ENCODE measurements at places on chromosomes 7 and 10.

GRCh38 chr7:52431082-52431815 lies 604.2 kb upstream of the POM121L12 start:
- no peak for DNase-seq
- no peak overlapping the region for H3K4me3 ChIP-seq
- no peaks in the 10 kb centered on the region for H3K36me3 ChIP-seq
- no peaks in the 10 kb centered on the region for H3K27me3 ChIP-seq
- no peaks in the 10 kb centered on the region for H3K4me1 ChIP-seq
- no peak overlapping the region for H3K27ac ChIP-seq

DNA sequence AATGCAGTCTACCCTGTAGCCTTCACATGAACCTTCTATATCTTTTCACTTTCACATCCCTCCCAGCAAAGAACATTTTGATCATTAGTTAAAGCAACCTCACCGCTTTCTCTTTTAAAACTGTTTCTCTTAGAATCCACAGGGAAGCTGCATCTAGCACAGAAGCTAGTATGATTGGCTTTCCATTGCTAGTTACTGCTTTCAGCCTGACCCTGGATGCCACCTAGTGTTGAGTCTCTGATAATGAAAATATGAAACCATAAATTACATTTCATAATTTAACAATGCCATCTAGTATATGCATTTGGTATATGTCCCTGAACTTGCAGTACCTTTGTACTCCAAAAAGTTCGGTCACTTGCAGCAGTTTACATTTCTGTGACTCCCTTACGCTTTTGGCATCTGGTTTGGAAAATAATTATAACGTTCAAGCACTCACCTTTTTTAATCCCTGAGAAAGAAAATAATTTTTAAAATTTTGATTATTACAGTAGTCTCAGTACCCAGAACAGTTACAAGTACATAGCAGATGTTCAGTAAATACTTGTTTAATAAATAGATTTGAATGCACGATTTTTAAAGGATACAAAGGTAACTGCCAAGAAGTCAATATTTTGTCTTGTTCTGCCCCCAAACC lies 22.7 kb downstream of the CISD1 start:
- no peak for DNase-seq
- H3K27me3 ChIP-seq = no peaks in the 10 kb centered on the region
- H3K27ac ChIP-seq = no peak overlapping the region
- peak overlapping the region; percentile 44 for H3K4me3 ChIP-seq
- H3K36me3 ChIP-seq = peaks cover 30% of the 10 kb centered on the region
- H3K4me1 ChIP-seq = peaks cover 3% of the 10 kb centered on the region

- no peaks in the 10 kb centered on the region for H3K4me1 ChIP-seq
- H3K27ac ChIP-seq = peak overlapping the region; percentile 38
- H3K4me3 ChIP-seq = peak overlapping the region; percentile 77
- peaks cover 8% of the 10 kb centered on the region for H3K27me3 ChIP-seq
- DNase-seq = no peak
- no peaks in the 10 kb centered on the region for H3K36me3 ChIP-seq
These were observed 45.6 kb downstream of the ALOX5 start for GRCh38 chr10:45419676-45420025.

DNA sequence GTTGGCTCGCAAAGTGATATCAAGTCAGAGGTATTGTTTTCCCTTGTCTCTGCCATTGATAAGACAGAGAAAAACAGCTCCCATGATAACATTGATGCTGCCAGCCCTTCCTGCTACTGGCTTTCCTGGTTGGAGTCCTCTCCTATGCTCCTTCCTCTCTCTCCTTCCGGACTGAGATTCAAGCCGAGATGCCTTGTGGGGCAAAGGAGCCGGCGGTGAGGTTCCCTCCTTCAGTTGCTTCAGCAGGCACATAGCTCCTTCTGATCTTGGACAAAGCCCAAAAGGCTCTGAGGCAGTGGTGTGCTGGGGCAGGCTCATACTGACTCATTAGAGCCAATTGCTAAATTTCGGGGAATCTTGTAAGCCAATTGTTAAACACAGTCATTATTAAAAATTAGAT lies 8.8 kb upstream of the ZCCHC24 start:
- peaks cover 13% of the 10 kb centered on the region for H3K27me3 ChIP-seq
- peaks cover 21% of the 10 kb centered on the region for H3K4me1 ChIP-seq
- H3K4me3 ChIP-seq = no peak overlapping the region
- H3K27ac ChIP-seq = no peak overlapping the region
- DNase-seq = peak; percentile 58
- no peaks in the 10 kb centered on the region for H3K36me3 ChIP-seq

- DNase-seq = no peak
- H3K4me3 ChIP-seq = no peak overlapping the region
- H3K27ac ChIP-seq = no peak overlapping the region
- no peaks in the 10 kb centered on the region for H3K27me3 ChIP-seq
- H3K36me3 ChIP-seq = no peaks in the 10 kb centered on the region
- H3K4me1 ChIP-seq = no peaks in the 10 kb centered on the region
These were observed 82.5 kb downstream of the ABLIM1 start for GRCh38 chr10:114575417-114576131.

DNA sequence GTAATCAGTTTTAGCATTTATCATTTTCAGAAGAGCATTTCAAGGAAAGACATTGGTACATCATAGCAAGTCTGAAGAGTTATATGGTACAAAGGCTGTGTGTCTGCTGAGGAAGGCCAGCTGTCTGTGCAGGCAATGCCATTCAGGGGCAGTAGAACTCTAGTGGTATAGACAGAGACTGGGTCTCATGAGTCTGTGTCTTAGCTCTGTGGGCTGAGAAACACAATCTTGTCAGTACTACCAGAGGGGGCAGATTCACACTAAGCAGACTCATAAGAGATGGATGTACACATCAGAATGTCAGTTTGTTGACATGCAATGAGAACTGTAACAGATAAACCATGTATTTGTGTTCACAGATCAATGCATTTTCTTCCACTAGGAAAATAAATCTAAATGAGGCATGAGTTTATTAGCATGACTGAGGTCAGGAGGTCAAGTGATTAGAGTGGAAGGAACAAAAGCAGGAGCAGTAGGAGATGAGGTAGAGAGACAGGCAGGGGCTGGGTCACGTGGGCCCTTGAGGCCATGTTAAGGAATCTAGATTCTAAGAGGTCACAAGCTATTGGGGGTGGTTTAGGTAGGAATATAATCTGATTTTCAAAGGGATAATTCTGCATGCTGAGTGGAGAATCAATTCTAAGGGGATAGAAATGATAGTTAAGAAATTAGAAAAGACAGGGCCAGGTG lies 7.5 kb upstream of the GGCT start:
- H3K4me1 ChIP-seq = no peaks in the 10 kb centered on the region
- no peak overlapping the region for H3K27ac ChIP-seq
- no peak overlapping the region for H3K4me3 ChIP-seq

GRCh38 chr10:28250782-28251181 lies 52.1 kb downstream of the MPP7 start:
- H3K36me3 ChIP-seq = no peaks in the 10 kb centered on the region
- no peak overlapping the region for H3K4me3 ChIP-seq
- H3K27ac ChIP-seq = no peak overlapping the region
